Inflammatory macrophage (primary cell): ENCODE measurements at places on chromosomes 3 and 15.

DNA sequence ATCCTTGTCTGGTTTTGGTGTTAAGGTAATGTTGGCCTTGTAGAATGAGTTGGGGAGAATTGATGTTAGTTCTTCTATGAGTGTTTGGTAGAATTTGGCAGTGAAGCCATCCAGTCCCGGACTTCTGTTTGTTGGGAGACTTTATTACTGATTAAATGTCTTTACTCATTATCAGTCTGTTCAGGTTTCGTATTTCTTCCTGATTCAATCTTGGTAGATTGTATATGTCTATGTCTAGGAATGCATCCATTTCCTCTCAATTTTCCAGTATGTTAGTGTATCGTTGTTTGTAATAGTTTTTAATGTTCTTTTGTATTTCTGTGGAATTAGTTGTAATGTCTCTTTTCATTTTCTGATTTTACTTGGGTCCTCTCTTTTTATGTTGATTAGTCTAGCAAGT is 39.4 kb downstream of the NCK1 start:
- no peak for DNase-seq

DNA sequence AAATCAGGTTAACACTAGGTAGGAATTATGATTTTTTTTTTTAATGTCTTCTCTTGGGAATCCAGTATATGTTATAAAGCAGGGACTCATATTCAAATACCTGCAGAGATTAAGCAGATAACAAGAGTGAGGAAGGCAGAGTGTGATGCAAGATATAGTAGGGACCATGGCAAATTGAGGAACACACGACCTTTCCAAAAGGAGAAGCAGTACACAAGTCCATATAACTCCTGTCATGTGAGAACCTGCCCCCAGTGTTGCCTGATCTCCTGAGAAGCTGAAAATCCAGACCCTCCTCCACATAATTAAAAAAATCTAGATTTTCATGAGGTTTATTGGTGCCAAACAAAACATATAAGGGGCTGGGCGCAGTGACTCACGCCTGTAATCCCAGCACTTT is 3.6 kb downstream of the RFC4 start:
- peak; percentile 32 for DNase-seq

GRCh38 chr3:81740731-81741130 is 20.7 kb downstream of the GBE1 start:
- no peak for DNase-seq

GRCh38 chr15:38148471-38148870 is 104.2 kb upstream of the SPRED1 start:
- no peak for DNase-seq

DNA sequence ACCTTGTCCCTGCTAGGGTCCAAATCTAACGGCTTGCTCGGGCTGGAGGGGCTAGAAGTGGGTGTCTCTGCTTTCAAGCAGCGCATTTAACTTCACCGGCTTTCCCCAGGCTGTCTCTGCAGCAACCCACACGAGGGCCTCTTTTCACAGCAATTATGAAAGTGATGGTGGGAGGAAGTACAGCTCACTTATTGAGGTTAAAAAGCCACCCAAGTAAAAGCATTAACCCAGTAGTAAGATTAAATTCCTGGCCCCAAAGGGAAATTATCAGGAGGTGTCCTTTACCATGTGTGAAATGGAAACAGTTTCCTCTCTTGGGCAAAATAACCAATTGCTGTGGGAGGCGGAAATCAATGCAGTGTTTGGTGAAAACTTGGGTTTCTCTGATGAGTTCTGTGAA is 41.1 kb downstream of the NGRN start:
- peak; percentile 69 for DNase-seq

GRCh38 chr15:83323296-83323711 is 38.8 kb upstream of the BNC1 start:
- DNase-seq = no peak

DNA sequence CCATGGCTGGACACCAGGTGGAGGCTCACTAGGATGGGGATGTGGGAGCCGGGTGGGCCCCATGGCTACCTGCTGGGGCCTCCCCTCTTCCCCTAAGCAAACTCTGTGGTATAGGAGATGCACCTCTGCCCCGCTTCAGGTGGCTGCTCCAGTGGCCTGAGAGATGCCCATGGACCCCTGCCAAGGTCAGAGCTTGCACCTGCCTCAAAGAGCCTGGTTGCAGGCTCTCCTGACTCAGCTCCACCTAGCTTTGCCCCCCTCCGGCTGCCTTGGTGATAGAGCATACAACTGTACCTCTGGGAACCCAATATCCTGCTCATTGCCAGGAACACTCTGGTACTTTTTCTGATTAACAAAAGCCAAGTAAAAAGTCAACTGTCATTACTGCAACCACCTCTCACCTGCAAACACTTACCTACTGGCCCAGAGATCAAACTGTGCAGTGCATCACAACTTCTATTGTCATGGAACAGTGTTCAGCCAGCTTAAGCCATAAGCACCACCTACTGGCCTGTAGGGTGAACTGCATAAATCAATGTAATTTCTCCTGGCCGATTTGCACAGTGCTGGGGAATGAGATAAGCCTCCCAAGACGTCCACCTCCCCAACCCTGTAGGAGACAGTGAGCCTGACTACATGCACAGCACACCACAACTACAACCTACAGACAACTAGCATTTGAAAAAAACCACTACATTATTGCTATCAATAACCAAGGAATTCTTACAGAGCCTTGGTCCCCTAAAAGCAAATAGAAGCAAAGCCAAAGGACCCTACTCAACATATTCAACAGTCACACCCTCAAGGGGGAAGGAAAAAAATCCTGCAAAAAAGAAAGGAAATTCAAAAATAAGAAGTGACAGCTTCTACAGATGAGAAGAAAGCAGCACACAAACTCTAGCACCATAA is 352.4 kb upstream of the ARHGEF26 start:
- peak; percentile 70 for DNase-seq

GRCh38 chr3:99601515-99601914 is 36.9 kb upstream of the COL8A1 start:
- DNase-seq = no peak

GRCh38 chr15:94607176-94607654 is 375.9 kb downstream of the MCTP2 start:
- no peak for DNase-seq
